ENCODE measurements at places on chromosomes 3 and 15.
A peak's percentile ranks its signal among the peaks of the same experiment; 100 is the strongest.

GRCh38 chr15:71792521-71792920, 17.8 kb upstream of the NR2E3 start:
- DNase-seq = no peak

GRCh38 chr3:67018789-67019526, 20.9 kb downstream of the KBTBD8 start:
- no peak for DNase-seq

GRCh38 chr3:186506857-186507256, 37.3 kb downstream of the CRYGS start:
- no peak for DNase-seq

GRCh38 chr3:150737874-150738679, 24.9 kb downstream of the SIAH2 start:
- DNase-seq = no peak

DNA sequence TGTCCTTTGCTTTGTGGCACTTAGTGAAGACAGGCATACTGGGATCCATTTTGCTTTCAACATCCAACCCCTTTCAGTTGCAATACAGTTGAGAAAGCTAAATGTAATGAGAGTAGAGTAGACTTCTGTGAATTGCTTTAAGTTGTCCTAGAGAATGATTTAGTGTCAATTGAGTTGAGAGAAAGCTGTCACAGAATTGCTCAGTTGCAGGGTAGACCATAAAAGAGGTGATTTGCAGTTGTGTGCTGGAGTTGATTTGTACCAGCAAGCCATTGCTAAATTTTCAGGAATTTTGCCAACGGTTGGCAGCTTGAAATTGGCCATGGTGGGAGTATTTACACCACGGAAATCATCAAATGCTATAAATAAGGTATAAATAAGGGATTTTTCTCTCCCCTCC, 2.2 kb downstream of the ABHD5 start:
- DNase-seq = no peak

- DNase-seq = no peak
These were observed 61.8 kb upstream of the SCN5A start for GRCh38 chr3:38711321-38711720.

- peak; percentile 27 for DNase-seq
These were observed 77.2 kb upstream of the SLC6A11 start for GRCh38 chr3:10738688-10739372.

- no peak for DNase-seq
These were observed 39.8 kb downstream of the PXYLP1 start for GRCh38 chr3:141271279-141272030.

DNA sequence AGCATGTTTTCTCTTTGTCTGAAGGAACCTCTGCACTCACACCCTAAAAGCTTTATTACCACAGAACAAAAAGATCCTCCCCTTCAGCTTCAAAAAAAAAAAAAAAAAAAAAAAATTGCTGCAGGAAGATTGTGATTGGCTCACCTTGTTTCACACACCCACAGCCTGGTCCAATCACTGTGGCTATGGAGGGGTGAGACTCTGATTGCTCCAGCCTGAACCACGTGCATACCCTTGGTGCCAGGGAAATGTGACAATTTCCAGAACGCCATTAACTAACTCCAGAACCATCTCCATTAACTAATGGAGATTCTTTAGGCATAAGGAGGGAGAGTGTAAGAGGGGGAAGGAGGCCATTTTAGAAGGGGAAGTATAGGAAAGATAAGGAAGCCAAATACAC, 106.5 kb upstream of the CRBN start:
- DNase-seq = no peak

GRCh38 chr15:71754660-71755059, 55.7 kb upstream of the NR2E3 start:
- no peak for DNase-seq

GRCh38 chr3:49675912-49676311, 1.8 kb downstream of the APEH start:
- no peak for DNase-seq

GRCh38 chr3:138470687-138471086, 36.3 kb downstream of the ESYT3 start:
- no peak for DNase-seq

DNA sequence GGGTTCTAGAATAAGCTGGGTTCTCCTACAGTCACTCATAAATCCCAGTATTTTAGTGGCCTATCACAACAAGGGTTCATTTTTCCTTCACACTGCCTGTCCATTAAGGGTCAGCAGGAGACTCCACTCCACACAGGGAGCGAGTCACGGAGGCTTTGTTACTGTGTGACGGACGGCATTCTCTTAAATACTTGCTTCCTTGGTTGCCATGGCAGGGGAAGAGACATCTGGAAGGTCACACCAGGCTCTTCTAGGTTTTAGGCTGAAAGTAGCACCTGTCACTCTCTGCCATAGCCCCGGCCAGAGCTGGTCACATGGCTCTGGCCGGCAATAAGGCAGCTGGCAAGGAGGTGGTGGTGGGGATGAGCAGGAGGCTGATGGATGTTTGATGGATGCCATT, 89.4 kb upstream of the ANKRD34C start:
- no peak for DNase-seq

DNA sequence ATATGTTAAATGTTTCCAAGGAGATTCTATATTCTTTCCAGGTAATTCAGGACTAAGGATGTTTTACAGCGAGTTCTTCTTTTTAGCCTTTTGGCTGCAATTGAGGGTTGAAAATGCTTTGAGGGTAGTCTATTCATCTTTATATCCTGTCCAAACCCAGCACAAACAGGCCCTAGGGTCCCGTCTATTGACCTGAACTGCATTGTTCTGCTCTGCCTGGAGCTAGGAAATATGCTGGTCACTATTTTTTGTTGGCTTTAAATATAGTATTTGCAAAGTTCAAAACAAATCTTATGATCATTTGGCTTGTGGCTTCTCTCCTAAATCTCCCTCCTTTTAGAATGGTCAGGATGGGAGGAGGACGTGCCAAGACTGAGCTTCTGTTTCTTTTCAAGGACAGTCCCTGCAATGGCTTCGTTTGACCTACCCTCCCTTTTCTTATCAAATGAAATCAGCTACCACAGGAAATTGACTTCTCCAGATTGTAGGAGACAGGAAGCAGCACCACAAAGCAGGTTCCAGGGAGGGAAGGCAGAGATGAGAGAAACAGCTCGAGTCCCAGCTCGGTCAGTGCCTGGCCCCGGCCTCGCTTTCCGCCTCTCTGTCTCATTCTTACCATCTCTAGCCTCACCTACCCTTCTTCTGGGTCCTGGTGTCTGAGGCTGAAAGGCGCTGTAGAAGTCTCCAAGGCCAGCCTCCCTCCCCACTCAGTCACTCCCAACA, 27.6 kb upstream of the NRROS start:
- no peak for DNase-seq

GRCh38 chr3:31772272-31772671, 208.8 kb downstream of the OSBPL10 start:
- DNase-seq = no peak

DNA sequence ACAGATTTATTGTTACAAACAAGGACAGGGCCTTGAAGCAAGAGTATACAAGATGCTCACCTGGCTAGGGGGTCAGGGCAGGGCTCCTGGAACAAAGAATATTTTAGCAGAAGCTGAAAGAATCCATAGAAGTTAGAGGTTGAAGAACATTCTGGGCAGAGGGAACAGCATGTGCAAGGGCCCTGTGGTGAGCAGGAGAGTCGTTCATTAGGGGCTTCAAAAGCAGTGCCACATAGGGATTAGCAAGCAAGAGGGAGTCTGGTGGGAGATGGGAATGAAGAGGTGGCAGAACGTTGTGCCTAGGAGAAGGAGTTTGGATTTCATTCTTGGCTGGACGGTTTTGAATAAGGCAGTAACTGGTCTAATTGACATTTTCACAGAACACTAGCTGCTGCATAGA, 22.9 kb downstream of the DNAJB8 start:
- DNase-seq = no peak

DNA sequence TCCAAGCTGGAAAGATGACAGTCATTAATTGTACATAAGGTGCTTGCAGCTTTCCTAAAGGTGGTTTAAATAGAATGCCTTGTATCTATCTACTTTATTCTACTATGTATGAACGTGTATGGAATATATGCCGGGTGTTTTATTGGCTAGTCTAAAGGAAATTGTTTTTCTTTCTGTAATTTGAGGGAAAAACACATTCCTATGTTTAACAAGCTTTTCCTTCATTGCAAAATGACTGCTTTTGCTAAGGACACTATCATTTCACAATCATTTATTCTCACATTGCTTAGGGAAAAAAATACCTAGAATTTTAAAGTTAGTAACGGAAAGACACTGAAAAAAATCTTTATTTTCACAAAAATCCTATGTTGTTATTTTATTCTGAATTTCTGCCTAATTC, 141.7 kb downstream of the WDR76 start:
- no peak for DNase-seq

DNA sequence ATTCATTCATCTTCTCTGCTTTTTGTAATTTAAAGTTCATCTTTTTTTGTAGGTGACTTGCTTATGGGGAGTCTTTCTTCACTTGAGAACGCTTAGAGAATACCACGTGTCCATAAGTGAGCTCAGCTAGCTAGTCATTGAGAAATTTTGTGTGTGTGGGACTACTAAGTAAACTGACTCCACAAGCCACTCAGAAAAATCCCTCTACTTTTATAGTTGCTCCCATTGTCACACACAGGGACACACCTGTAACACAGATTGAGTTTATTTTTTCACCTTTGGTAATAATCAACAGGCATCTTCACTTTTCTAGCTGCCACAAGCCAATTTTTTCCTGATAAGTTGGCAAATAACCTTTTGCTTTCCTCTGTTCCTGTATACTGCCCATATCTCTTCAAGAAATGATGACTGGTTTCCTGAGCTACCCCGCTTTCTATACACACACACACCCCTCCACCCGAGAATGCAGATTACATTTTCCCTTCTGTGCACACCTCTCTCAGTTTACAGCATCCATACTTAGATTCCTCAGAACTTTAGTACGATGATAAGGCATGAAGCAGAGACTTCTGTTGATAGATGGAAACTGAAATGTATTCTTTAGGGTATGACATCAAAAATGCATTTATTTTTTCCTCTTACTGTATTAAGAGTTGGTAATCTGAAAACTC, 4.6 kb downstream of the TSC22D2 start:
- DNase-seq = peak; percentile 35

DNA sequence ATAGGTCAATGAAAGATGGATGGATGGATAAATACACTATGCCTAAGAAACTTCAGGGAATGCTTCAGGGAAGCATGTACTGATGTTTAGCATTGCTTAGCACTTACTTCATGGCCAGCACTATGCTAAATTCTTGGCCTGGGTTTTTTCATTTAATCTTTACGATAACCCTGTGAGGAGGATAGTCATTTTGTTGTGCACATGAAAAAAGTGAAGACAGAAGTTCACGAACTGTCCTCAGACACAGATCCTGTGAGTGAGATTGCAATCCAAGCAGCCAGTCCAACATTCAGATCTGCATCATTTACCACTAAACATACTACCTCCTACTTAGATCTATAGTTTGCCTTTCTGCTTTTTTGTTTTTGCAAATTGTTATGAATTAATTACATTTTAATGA, 510.8 kb upstream of the AGTR1 start:
- DNase-seq = no peak

- no peak for DNase-seq
These were observed 822.3 kb upstream of the CFAP20DC start for GRCh38 chr3:59872128-59872527.

DNA sequence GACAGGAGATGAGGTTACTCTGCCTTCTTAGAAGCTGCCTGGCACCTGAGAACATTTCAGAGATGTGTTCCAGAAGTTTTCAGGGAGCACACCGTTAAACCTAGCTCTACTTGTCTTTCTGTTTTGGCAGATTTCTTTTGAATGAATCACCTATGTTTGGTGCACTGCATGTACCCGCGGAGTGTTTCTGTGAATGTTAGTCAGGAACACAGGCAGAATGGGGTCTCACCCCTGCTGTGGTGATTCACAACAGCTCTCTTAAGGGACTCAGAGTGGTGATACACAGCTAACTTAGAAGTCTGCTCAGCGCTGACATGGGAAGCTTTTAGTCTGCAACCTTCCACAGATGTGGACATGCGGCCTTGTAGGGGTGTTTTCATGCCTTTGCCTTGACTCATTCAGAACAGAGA, 24.0 kb downstream of the TSEN2 start:
- DNase-seq = peak; percentile 97

- DNase-seq = no peak
These were observed 141.4 kb downstream of the RBPMS2 start for GRCh38 chr15:64634027-64634426.

DNA sequence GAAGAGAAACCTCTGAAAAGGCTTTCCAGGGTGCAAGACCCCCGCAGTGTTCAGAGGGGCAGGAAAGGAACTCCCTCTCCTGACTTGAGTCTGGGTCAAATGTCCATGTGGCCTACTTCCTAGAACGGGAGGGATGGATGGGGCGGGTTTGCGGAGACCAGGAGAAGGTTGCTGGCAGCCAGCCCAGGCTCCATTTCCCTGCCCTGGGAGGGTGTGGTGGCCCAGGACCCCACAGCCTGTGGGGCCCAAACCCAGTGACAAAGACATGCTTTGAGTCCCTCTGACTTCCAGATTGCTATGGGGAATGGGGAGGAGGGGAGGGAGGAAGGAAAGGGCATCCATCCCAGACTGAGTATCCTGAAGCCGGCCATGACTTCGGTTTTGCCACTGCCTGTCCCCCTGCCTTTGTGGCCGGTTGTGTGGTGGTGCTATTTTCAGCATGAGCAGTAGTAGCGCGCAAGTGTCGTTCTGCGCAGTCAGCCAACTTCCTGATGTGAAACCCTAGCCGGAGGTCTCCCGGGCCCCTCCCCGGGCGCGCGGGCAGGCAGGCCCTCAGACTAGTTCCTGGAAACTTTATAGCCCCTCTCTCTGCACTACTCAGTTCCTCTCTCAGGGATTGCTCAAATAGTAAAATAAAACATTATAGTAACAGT, 24.4 kb downstream of the MAGEF1 start:
- no peak for DNase-seq

DNA sequence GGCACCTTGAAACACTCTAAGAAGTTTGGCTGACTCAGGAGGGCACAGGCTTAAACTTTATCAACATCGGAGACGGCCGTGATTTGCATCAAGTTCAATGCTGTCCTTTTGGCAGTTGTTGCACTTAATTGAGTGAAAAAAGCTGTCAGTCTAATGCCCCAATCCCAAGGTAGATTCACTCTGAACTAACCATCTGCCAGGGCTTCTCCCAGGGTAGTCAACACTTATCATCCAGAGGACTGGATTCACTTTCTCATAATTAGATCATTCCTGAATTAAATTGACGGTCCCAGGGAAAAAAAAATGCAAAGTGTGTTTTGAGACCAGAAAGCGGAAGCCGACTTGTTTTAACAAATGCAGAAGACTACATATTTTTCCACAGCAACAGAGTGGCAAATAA, 28.5 kb downstream of the RORA start:
- DNase-seq = no peak

- DNase-seq = no peak
These were observed 219.7 kb downstream of the WNT5A start for GRCh38 chr3:55267206-55267930.

DNA sequence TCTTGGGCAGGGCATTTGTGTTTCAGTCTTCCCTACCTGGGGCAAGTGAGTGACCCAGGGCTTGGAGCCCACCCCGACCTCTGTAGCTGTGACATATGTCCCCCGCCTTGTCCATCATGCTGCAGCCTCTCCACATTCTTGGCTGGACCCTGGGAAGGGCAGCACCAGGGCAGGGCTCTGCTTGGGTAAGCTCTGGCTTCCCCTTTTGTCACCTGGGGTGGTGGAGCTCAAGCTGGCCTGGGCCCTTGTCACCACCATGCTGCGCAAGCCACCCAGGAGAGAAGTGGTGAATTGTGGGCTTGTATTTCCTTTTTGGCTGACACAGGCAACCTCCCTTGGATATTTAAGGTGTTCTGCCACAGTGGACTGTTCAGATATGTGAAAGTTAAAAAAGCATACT, 29.3 kb downstream of the SPSB4 start:
- no peak for DNase-seq

Data from fibroblast of skin of left biceps (primary cell).